Hematopoietic multipotent progenitor cell treated with erythropoietin and hydrocortisone succinate and interleukin-3 and kit ligand, for 17 days (in vitro differentiated cells): ENCODE measurements at places on chromosomes 6 and 20.

GRCh38 chr6:131383421-131384411, 189.3 kb upstream of the ARG1 start:
- no peak for DNase-seq

GRCh38 chr6:6659600-6660327, 71.2 kb downstream of the LY86 start:
- DNase-seq = no peak

GRCh38 chr6:26539071-26539615, 977 bp downstream of the HMGN4 start:
- no peak for DNase-seq

GRCh38 chr6:46925563-46926253, 4.0 kb upstream of the ADGRF5 start:
- DNase-seq = no peak

DNA sequence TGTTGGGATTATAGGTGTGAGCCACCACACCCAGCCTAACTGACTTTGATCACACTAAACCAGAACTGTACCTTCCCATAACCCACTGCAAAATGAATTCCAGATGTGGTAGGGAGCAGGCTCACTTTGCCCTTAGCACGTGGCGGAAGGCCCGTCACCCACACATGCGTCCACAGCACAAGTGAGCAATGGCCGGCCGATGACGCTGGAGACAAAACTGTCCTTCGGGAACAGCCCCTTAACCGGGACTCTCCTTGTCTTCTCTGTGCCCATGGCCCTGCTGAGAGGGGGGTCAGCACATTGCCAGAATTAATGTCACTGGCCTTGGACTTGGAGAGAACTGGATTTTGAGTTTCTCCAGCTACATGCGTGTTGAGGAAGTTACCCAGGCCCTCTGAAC, 107.2 kb downstream of the TOX2 start:
- DNase-seq = no peak

- no peak for DNase-seq
These were observed 1082.4 kb upstream of the MAP3K7 start for GRCh38 chr6:91669154-91669870.

- DNase-seq = no peak
These were observed 512 bp downstream of the TTBK1 start for GRCh38 chr6:43243664-43244321.

DNA sequence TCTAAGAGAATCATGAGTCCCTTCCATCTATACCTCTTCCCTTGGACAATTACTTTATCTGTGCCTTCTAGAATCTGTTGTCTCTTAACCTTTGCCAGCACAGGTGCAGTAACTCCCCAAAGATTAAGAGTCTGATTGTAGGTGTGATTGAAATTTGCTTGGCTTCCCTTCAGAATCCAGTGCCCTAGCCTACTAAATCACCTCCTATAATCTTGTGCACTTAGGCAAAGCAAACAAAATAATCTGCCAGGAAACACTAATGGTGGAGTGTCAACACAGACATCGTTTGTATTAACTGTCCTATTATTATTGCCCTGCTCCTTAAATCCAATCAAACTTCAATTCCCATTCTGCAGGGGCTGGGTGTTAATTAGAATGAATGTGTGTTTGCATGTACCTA, 28.0 kb downstream of the ID4 start:
- no peak for DNase-seq

- DNase-seq = no peak
These were observed 25.9 kb downstream of the ADGRF1 start for GRCh38 chr6:47016261-47016660.

DNA sequence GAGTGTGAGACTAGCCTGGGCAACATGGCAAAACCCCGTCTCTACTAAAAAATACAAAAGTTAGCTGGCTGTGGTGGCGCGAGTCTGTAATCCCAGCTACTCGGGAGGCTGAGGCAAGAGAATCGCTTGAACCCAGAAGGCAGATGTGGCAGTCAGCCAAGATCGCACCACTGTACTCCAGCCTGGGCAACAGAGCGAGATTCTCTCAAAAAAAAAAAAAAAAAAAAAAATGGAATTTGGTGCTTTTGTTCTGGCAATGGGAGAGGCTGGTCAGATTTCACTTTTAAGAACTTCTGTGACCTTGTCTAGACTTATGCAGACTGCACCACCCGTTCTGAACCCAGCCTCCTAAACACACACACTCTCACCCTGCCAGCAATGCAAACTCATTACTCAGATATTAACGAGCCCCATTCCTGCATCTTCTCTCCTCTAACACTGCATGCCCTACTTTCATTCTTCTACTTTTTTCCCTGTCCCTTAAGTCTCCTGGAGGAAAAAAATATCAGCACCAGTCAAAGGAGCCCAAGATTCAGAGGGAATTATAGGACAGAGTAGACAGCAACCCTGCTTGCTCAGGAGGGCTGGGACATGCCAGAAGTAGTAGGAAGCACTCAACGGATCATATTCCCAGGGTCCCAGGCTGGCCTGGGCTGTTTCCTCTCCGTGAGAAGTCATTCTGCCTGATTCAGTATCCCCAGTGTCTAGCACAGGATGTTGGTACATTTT, 4.4 kb downstream of the MOCS1 start:
- DNase-seq = no peak

GRCh38 chr20:2141600-2142575, 40.3 kb downstream of the STK35 start:
- no peak for DNase-seq

DNA sequence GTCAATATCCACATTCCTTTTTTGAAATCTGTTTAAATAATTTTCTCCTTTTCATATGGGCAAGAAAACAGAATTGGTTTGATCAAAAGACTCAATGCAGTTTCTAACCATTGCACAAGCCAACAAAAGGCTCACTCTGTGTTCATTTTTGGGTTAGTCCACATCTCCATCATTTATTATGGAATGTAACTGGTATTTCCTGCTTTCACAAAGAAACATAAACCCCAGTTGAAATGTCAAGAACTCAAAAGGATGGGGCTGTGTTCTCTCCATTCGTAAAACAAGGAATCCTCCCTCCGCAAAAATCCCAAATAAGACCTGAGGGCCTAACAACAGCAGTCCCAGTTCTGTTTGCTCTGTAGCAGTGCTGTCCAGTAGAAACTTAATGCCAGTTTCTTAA, 420.9 kb downstream of the GJA1 start:
- DNase-seq = no peak

GRCh38 chr20:53623134-53623453, 29.5 kb upstream of the ZNF217 start:
- DNase-seq = no peak
